ENCODE measurements at places on chromosomes 3 and 15. TPM values are rescaled to one million over a fixed set of nuclear protein-coding genes. Genes with fewer than 3 reads are reported as not detected.

Gene DUOX1
- total RNA-seq = 44.4 TPM

DNA sequence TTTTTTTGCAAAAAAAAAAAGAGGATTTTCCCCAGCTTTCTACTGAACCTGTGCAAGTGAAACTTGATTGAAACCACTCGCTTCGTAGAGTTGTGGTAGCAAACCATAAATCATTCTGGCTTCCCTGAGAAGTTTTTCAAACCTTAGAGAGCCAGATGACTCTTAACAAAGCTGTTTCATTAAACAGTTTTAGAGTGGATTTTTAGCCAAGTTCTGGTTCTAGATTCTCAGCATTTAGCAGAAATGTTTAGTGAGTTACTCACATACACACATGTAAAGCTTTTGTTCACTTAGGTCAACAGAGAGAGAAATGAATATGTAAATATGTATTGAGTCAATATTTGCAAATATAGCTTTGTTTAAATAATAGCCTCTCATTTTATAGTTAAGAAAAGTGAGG, 18.1 kb upstream of the CCR9 start:
- no peak for DNase-seq

GRCh38 chr3:9183811-9184460, 65.5 kb downstream of the SRGAP3 start:
- DNase-seq = no peak

DNA sequence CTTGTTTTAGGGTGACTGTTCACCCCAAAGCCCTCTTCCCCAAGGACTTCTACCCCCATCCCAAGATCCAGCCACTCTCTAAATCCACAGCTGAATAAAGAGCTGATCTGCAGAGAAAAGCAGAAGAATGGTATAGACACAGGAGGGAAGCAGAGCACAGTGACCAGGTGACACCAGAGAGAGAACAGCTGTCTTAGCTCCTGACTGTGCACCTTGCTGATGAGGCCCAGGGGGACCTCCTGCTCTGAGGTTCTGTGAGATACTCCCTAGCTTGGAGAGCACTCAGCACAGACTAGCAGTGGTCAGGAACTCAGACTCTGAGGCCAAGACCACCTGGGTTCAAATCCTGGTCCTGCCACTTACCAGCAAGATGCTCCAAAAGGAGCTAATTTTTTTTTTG, 17.7 kb downstream of the MCF2L2 start:
- no peak for DNase-seq
